ENCODE measurements at places on chromosomes 7 and 10.
A peak's percentile ranks its signal among the peaks of the same experiment; 100 is the strongest.

GRCh38 chr7:95365151-95365550 lies 31.0 kb downstream of the PON3 start:
- peak; percentile 42 for DNase-seq

DNA sequence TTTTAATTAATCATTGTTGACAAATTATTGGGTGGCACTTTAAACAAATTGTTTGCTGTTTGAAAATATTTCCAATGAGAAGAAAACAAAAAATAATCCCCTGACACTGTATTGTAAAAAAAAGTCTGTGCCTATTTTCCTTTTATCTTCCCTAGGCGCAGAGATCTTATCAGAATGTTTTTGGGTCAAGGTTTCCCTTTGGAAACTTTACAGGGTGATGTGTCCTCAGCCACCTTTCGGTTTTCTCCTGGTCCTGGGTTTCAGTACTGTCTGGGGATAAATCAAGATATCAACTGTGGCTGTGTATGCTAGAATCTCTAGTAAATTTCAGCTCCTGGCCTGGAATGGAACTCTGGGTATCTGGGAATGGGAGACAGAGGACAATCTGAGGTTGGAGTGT lies 1.4 kb downstream of the ZNF107 start:
- DNase-seq = no peak

DNA sequence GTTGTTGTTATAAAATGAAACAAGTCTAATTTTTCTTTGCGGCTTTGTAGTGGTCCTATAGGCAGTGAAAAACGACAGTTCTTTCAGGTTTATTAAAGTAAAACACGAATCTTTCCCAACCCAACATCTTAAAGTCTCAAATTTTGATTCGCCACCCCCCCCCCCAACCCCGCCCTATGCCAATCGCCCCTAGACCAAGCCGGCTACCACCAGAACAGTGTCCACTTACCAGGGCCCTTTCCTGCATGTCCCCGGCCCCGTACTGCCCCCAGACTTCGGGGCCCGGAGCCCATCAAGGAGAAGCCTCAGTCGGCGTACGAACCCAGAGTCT lies 335 bp upstream of the CHCHD1 start:
- no peak for DNase-seq

- DNase-seq = peak; percentile 12
Observed at GRCh38 chr7:26368542-26368941, 76.9 kb downstream of the SNX10 start.

DNA sequence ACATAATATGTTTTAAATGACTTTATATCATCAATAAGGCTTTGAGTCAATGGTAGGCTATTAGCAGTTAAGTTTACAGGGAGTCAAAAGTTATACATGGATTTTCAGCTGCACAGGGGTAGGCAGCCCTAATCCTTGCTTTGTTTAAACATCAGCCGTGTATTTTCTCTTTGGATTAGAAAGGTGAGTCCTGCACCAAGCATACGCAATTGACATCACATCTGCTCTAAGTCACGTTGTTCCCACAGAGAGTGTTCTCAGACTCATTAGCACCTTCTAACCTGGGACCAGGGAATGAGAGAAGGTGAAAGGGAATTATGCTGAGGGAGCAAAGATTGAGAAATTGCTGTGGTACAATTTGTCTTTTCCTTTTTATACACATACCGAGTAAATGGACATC lies 148.6 kb upstream of the ZNF804B start:
- no peak for DNase-seq

- no peak for DNase-seq
Observed at GRCh38 chr10:106387063-106387462, 777.4 kb downstream of the SORCS1 start.

GRCh38 chr10:82922755-82923154 lies 1047.8 kb downstream of the NRG3 start:
- no peak for DNase-seq

GRCh38 chr10:112208997-112209396 lies 25.4 kb upstream of the GPAM start:
- no peak for DNase-seq

GRCh38 chr7:6232534-6232933 lies 39.9 kb downstream of the CYTH3 start:
- DNase-seq = no peak

DNA sequence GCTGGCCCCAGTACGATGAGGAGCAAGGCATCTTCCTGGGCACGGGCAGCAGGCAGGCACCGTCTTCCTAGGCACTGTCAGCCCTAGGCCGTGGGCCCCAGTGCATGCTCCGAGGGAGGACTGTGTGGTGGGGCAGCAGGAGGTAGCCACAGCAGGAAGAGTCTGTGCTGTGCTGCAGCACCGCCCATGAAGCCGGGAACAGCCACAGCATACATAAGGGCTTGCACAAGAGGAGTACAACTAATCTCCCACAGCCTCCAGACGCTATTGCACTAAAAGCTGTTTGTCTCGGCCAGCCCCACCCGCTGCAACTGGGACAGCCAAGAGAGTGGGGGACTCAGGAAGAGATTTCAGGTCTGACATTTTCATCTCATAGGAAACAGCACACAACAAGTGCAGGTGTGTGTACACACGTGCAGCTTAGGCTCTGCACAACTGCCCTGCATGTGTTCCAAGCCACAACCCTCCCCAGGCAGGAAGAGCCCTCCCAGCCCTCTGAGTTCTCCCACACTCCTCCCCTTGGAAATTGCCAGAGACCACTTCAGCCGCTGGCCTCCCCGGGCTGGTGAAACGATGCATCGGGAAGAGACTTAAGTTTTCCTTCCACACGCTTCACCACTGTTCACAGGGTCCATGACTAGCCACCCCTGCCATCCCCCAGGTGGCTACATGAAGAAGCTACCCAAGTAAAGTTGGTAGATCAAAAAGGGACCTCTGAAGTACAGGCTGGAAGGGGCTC lies 88.1 kb upstream of the DDC start:
- peak; percentile 67 for DNase-seq

DNA sequence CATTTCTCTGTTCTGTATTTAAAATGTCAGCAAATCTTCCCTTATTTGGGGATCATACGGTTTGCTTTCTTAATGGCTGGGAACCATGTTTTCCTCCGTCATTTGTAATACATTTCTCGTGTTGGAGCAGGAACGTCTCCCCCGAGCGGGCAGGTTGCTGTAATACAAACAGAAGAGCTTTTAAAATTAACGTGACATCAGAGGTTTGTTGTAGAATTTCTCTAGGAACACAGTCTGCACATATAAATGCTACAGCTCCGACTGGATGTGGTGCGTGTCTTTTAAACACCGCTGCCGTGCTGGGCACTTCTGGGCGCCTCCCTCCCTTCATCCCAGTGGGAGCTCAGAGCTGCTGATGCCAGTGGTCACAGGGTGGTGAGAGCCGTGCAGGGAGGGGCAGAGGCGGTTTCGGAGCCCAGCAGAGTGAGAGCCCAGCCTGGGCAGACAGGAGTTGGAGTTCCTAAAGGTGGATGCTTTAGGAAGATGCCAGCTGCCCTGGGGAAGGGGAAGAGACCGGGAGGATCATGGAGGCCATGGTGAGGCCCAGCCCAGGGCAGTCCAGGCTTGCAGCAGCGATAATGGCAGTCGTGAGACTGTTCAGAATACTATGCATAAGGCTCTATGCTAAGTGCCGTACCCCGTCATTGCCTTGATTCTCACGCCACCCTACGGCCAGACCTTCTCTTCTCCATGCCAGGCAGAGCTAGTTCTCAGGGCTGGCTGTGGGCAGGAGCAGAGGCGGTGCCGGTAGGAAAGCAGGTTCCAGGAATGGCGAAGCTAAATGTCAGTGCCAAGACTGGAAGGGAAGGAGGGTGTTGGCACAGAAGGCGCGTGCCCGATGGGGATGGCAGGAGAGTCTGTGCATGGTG lies 96.2 kb downstream of the GLRX3 start:
- DNase-seq = no peak

GRCh38 chr10:11404901-11405300 lies 206.5 kb downstream of the USP6NL start:
- no peak for DNase-seq

- DNase-seq = no peak
Observed at GRCh38 chr7:29099896-29100847, 46.2 kb downstream of the CPVL start.

GRCh38 chr7:132743974-132744373 lies 167.7 kb upstream of the PLXNA4 start:
- no peak for DNase-seq

- DNase-seq = no peak
Observed at GRCh38 chr10:118809357-118810220, 54.8 kb upstream of the CACUL1 start.

- no peak for DNase-seq
Observed at GRCh38 chr10:86364491-86365345, 1.9 kb downstream of the GRID1 start.

GRCh38 chr10:654647-654996 lies 34.8 kb downstream of the DIP2C start:
- no peak for DNase-seq

DNA sequence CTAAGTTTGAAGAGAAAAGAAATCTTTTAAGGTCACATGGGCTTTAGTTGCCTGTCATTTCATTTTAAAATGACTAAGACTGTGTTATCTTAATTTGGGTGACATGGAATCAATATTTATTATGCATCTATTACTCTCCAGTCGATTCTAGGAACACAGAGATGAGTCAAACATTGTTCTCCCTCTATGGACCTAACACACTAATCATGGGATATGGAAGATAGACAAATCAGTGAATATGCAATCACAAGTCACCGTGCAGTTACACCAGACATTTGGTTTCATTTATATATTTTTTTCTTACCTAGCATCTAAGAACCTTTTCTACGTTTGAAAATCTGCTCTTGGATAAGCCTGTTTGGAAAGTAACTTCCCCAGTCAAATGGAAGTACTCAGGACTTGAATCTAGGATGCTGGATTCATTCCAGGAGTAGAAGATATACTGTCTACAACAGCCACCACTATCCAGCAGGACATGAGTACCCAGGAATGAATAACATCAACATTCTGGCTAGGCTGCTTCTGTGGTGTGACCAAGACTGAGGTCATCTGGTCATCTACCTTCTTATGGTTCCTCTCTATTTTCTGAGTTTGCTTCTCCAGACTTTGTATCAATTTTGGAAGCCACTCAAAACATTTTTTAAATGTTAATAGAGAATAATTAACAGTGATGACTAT lies 902.9 kb upstream of the LRRN3 start:
- no peak for DNase-seq

GRCh38 chr7:133704453-133704852 lies 422.7 kb upstream of the LRGUK start:
- DNase-seq = no peak

- DNase-seq = no peak
Observed at GRCh38 chr7:145534301-145534700, 582.3 kb upstream of the CNTNAP2 start.

- DNase-seq = no peak
Observed at GRCh38 chr7:132140341-132140740, 435.9 kb downstream of the PLXNA4 start.

- no peak for DNase-seq
Observed at GRCh38 chr10:47030191-47030703, 119.0 kb downstream of the PTPN20 start.

DNA sequence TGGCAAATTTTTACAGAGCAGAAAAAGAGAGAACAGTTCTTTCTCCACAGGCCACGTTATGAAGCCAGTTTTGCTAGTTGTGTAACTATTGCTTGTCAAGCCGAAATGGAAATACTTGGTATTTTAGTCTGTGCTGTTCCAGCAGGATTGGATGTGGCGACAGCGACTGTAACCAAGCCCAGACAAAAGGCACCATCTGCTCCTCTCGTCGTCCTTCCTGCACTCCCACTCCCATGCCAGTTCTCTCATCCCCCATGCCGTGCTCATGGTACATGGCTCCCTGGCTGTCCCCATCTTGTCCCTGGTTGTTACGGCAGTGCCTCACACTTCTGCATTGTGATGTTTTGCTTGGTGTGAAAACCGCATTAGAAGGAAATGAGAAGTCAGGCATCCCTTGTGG lies 185.7 kb upstream of the FZD8 start:
- DNase-seq = no peak

DNA sequence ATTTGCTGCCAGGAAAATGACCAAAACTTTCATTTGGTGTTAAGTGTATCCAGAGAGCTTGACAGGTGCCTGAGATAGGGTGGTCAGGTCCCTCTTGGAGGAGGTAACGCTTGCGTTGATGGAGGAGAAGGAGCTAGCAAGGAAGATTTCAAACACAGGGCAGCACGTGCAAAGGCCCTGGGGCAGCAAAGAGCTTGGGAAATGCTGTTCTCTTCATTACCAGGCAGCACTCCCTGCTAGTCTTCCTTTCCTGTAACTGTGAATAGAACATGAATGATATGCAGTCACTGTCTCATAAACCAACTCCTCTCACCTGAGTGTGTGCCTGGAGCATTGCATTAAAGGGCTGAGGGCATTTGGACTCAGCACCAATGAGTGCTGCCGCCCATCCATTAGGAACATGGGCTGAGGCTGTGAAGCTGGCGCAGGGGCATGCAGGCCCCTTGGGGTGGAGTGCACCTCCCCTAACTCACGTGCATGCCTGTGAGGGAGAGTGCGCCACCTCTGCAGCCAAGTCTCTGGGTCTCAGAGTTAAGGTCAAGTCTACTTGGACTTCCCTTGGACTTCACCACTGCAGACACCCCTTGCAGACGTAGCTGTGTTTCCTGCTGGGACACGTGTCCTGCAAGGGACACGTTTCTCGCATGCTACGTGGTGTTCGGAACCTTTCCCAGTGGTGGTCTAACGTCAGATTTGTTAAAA lies 136.8 kb downstream of the PAXIP1 start:
- no peak for DNase-seq

GRCh38 chr7:97064972-97065587 lies 40.4 kb upstream of the DLX5 start:
- DNase-seq = peak; percentile 48

DNA sequence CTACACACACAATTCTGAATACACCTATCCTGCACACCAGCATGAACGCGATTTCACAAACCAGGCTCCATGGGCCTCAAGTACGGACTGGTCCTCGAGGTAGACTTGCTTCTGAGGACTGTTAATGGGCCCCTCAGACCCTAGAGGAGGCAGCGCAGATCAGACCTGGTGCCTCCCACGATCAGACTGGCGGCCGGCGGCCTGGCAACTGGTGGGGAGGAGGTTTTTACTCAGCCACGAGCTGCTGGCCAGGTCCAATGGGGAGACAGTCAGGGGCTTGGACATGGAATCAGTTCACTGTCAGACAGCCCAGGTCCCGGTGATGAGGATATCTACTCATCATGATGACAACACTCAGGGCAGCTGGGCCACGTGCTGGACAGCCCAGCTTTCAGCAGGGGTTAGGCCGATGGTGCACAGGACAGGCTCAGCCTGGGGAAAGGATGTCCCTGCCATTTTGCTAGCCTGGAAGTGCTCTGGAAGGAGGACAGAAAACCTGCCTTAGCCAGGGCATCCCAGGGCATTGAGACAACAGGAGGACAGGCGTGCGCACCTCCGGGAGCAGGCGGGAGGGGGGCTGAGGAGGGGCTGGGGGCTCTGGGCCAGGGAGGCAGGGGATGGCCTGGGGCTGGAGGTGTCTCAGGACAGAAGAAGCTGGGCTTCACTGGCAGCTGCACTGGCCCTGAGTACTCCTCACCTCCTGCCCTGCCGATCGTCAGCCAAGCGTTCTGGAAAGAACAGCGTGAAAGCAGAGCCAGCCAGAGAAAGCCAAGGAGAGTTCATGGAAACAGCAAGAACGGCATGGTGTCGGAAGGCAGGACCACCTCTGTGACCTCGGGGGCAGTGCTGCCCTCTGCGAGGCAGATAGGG lies 48.0 kb upstream of the RASGEF1A start:
- no peak for DNase-seq
